ENCODE measurements at places on chromosomes 4 and X.

DNA sequence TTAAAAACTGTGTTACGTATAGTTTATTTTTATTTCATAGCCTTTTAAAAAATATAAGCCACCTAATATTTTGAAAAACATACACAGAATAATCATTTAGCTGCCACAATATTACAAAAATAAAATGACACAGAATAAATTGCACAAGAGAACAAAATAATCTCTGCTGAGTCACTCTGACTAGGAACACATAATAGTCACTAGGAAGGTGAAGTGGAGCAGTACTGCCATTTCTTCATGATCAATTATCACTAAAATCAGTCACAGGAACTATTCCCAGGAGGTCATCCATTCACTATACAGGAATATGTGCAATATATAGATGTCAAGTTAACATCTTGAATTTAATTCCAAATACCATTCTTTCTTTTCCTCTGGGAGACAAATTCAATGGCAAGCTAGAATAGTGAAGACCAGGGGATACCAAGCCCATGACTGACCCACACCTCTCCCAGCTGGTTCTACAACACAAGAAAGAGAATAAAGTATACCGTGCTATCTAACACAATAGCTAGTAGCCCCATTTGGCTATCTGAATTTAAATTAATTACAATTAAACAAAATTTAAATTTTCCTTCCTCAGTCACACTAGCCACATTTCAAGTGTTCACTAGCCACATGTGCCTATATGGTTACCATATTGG is 5.9 kb downstream of the SMIM43 start:
- DNase-seq = no peak

- DNase-seq = no peak
Measured at GRCh38 chr4:146051728-146052391, 113.2 kb upstream of the ZNF827 start.

DNA sequence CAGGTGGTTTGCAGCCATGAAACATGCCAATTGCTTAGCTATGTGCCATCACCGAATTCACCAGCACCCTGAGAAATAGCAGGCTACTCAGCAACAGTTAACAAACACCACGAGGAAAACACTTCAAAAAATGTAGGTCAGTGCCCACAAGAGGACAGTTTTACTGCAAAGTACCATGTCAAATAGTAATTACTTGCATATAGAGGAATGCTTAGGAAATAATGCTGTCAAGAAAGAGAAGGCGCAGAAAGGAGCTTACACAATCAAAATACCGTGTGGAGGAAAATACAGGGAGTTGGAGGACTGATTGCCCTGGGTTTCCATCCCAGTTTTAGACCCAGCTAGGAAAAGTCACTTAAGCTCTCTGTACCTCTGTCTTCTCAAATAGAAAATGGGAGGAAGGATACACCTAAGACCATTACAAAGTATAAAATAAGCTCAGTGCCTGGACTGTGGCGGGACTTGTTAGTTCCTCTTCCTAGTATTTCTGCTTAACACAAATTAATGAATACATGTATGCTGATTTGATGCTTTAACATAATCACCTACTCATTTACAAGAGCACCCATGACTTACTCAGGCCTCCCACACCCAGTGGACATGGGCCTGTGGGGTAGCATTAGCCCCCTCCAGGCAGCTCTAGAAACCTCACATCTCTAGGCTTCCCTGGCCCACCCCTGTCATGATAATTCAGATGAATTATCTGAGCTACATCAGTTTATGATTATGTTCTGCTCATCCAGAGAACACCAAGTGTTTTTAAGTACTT is 44.5 kb upstream of the IL21 start:
- DNase-seq = no peak

DNA sequence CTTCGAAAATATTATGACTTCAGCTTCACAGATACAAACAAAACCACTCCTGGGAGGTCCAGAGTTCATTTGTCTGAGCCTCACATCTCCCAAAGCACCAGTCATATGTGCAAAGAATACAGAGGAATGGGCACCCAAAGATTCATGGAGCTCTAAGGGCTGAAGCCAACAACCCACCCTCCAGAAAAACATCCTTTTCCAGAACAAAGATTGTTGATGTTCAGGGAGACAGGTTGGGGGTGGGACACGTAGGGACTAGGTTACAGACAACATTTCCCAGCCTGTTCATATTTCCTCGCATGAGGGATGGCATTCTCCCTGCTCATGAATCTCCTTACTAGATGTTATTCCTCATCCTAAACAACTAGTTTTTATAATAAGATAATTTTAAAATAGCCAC is 71.2 kb downstream of the METTL14 start:
- no peak for DNase-seq

DNA sequence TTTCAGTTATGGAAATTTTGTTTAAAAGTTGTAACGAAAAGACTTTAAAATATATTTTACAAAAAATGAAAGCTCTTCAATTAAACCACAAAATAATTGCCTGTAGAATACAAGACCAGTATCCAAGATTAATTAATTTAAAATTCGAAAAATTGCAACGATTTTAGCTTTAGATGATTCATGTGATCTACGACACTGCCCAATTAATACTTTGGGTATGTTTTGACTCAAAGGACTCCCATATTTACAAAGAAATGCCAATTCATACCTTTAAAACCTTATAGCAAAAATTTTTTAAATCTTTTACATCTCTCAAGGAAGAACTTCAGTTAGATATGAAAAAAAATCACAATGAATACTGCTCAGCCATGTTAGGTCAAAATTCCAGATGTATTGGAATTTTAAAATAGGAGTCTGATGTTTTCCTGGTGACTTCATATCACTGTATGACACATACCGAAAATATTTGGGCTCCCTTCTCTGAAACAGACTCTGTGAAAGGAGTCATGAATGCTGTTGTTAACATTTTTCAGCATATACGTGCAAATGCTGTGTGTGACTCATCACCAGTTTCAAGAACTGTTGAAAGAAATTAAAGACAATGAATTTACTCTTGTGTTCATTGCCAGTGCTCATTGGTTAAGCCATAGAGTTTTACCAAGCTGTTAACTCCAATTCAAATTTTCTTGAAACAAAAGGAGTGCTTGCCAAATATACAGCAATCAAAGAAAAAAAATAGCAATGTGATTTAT is 13.8 kb upstream of the SMS start:
- no peak for DNase-seq

- no peak for DNase-seq
Measured at GRCh38 chrX:16023790-16024734, 99.3 kb upstream of the GRPR start.

DNA sequence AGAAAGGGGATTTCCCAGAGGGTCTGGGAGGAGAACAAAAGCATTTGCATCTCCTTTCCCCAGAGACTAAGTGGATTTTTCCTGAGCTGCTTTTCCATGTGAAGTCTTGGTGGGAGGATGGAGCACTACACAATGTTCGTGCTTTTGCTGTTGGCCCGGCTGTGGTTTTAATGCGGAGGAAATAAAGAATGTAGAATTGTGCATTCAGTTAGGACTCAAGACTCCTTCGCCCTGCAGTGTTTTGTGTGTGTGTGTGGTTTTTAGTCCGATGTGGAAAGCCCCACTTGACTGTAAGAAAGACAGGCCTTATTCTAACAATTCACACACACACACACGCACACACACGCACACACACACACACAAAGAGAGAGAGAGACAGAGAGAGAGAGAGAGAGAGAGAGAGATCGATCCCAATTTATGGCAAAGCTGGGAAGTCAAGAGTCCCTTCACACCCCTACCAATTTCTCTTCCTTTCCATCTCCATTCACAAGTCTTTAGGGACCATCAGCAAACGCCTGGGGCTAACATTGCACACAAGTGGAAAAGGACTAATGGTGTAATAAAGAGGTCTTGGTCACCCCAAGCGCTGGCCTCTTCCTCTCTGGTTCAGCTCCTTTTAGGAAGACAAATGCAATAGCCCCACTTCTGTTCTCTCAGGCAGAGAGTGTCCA is 44.2 kb downstream of the CLDN34 start:
- DNase-seq = no peak

DNA sequence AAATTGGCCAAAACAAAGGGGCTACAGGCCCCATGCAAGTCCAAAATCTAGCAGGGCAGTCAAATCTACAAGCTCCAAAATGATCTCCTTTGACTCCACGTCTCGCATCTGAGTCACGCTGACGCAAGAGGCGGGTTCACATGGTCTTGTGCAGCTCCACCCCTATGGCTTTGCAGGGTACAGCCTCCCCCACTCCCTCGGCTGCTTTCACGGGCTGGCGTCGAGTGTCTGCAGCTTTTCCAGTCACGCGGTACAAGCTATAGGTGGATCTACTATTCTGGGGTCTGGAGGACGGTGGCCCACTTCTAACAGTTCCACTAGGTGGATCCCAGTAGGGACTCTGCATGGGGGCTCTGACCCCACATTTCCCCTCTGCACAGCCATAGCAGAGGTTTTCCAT is 99.2 kb upstream of the KCNIP4 start:
- no peak for DNase-seq

DNA sequence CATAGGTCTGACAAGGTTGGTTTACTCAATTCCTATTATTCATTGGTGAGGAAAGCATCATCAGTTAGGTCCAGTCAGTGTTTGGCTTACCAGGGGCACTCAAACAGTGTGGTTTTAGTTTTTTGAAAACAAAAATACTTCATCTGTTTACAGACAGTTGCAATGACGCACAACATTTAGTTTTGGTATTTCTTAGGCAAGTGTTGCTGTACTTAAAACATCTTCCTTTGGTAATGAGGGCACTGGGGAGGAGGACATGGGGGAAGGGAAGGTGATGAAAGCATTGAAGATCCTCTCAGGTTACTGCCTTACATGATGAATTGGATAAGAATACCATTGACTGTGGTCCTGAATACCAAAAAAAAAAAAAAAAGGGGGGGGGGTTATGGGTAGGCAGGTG is 93.7 kb upstream of the MAOA start:
- DNase-seq = no peak

DNA sequence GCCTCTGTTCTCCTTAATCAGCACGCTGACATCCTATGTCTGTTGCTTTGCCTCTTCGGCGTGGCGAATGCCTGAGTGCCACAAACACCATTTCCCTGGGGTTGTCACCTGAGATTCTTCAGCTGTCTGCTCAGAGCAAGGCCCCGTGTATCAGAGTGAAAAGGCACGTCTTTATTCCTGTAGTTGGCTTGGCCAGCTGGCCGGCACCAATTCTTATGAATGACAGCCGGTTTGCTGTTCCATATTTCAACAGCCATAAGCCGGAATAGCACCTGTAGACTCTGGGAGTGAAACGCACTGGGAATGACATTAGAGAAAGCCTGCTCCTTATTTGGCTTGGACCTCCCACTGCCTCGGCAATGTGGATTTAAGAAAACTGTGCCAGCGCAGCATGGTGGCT is 89.3 kb downstream of the MGST2 start:
- DNase-seq = no peak

DNA sequence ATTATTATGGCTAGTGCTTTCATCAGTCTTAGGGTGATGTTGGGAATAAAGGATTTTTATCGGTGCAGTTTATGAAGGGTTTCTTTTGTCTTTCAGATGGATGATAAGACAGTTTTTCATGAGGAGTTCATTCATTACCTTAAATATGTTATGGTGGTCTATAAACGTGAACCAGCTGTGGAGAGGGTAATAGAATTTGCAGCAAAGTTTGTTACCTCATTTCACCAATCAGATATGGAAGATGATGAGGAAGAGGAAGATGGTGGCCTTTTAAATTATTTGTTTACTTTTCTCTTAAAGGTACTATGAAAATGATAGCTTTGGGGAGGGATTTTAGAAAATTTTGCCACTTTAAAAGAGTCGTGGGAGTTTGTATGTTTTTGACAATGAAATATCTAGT is 1.3 kb downstream of the NCAPG start:
- DNase-seq = no peak

DNA sequence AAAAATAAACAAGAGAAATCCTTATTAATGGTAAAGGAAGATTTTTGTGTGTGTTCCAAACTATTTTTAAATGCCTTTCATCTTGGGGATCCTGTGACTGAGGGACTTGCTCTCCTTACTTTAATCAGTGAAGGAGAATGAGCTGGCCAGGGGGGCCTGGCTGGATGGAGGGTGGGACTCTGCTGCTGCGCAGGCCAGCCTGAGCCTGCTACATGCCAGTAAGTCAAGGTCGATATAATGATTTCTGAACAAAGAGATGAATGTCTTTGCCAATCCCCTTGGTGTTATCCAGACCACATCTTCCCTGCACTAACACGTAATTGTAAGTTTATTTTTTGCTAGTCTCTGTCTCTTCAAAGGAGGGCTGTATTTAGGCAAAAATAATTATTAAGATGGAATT is 1679.2 kb upstream of the TENM3 start:
- no peak for DNase-seq

DNA sequence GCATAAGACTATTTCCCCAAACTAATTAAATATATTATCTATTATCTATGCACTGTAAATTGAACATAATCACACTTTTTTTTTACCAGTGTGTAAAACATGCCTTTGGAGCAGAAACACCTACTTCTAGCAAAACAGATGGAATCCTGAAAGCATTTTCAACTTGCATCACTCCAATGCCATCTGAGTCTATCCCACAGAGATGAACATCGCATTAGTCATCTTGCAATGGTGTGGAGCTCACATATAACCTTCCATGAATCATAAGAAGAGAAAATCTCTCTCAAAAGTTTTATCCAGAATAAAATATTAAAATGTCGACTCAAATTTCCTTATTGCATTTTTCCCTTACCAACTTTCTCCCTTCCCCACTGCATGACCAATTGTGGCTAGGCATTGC is 406.7 kb upstream of the ACTRT1 start:
- no peak for DNase-seq
